Mesendoderm (in vitro differentiated cells): ENCODE measurements at places on chromosomes 11 and 22.

GRCh38 chr11:68741463-68741862, 9.9 kb downstream of the TESMIN start:
- DNase-seq = peak; percentile 65

DNA sequence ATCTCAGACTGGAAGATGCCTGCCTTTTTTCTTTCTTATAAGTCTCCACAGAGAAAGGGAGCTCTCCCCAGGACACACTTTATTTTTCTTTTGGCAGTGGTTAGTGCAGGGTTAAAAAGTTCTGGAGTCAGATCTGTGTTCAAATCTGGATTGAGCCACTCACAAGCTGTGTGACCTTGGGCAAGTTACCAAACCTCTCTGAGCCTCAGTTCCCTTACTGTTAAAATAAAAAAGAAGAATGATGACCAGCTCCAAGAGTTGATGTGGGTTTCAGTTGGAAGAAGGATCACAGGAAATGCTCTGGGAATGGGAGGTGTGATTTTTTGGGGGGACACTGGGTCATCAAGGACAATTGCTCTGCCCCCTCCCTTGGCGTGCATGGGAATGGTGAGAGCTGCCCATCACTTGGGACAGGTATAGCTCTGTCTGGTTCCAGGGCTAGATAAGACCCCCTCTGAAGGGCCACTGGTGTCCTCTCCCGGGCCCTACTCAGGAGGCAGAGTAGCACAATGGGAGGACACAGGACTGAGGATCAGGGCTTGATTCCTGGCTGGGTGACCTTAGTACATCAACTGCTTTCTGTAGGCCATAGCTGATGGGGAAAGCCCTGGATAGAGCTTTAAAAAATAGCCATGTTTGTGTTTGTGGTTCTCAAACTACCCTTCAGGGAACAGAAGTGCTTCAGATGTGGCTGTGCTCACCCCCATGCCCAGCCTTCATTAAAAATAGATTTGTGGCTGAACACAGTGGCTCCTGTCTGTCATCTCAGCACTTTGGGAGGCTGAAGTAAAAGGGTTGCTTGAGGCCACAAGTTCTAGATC, 228.3 kb downstream of the MIAT start:
- no peak for DNase-seq

- no peak for DNase-seq
Observed at GRCh38 chr11:955154-956063, 29.7 kb downstream of the AP2A2 start.

DNA sequence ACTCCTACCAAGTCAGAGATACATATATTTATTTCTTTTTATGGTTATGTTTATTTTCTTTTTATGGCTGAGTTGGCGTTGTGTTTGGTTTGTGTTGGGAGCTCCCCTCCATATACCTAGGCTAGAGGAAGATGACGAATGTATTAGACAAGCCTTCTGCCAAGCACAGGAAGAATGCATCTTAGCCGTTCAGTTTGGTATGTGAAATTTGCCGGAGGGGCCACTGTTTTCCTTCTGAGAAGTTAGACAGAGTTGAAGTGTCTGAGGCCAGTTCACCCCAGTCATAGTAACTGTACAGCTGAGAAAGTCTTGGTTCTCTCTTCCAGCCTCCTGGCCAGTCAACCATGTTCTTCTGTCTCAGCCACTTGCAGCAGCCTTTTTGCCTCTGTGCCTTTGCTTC, 29.8 kb downstream of the TEAD1 start:
- no peak for DNase-seq

DNA sequence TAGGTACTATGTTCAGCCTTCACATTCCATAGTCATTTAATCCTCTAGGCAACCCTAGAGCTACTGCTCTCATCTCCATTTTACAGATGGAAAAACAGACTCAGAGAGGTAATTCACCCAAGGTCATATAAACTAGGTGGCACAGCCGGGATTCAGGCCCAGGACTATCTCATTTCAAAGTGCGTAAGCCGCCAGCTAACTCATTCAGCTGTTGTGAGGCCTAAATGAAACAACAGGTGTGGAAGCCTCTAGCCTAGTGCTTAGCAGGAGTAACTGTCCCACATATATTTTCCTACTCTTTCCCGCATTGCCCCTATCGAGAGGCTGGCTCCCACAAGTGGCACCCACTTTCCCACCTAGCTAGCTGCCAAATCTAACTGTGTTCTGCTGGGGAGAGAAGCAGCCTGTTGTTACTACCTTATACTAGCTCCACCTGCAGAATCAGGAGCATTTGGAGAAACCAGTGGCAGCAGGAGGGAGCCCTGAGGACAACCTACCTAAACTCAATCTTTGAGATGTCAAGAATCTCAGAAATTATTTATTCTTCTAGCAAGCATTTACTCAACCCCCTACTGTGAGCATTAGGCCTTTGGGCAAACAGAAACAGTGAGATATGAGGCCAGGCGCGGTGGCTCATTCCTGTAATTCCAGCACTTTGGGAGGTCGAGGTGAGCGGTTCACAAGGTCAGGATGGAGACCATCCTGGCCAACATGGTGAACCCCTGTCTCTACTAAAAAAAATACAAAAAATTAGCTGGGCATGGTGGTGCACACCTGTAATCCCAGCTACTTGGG, 20.9 kb downstream of the PRG3 start:
- DNase-seq = peak; percentile 50

DNA sequence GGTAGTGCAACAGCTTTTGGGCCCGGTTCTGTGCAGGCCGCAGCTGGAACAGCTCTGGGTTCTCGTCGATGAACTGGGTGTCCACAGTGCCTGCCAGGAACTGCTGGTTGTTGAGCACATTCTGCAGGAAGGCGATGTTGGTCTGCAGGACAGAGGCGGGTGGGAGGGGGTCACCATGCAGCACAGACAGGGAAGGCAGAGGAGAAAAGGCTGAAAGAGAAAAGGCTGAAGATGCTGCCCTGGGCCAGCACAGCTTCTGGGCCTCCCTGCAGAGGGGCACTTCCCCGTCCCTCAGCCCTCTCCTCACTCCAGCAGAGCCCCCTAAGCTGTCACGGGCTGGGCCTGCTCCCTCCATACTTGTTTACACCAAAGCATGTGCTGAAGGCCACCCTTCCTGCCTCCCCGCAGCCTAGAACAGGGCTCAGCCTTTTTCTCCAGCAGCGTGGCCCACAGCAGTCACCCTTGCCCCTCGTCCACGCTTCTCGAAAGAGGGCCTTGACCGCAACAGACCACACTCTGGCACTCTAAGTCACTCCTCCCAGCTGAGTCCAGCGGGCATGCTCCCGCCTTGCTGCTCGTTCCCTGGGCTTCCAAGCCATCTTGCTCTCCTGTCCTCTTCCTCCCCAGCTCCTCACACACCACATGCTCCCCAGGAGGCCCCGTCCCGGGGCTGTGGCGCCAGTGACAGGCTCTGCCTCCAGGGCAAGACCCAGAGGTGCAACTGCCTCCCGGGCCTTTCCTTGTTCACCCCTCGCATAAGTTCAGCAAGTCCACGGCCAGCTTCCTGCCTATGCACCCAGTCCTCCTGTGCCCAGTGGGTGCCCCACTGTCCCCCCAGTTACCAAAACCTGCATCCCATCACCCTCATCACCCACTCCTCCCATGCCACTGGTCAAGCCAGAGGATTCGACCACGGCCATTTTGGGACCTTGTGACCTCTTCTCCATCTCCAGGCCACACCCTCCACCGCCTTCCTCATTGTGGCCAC, 3.3 kb upstream of the LRFN4 start:
- DNase-seq = no peak

DNA sequence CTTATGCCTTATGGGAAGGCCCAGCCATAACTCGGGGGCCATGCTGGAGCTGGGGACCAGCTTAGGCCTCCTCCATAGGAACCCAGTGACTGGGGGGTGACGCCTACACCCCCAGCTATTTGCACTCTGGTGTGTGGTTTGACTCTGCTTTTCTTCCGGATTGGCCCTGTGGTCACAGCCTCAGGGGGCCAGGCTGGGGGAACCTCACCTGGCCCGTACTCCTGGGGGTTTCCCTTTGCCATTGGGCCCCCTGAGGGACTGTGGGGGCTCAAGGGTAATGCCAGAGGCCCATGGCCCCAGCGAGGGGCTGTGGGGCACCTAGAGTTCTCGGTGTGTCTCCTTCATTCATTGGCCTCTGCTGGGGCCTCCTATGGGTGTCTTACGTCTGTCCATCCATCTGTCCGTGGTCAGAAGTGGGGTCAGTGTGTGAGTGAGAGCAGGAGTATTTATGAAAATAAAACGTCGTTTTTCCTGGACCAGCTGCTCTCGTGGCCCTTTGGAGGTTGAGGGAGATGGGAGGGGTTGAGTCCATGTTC, 6.3 kb upstream of the SH3BP1 start:
- DNase-seq = no peak

GRCh38 chr11:68976095-68976494, 4.7 kb downstream of the MRGPRD start:
- no peak for DNase-seq

- DNase-seq = no peak
Observed at GRCh38 chr11:27367881-27368280, 4.9 kb upstream of the CCDC34 start.

- no peak for DNase-seq
Observed at GRCh38 chr22:36317658-36318271, 64.8 kb downstream of the APOL1 start.

DNA sequence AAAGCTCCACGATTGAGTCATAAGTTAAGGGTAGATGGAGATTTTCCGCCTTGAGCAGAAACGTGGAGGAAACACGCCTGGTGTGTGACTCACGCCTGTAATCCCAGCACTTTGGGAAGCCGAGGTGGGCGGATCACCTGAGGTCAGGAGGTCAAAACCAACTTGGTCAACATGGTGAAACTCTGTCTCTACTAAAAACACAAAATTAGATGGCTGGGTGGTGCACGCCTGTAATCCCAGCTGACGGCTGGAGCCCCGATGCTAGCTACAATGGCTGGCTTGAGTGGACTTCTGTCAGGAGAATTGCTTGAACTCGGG, 17.3 kb upstream of the DGCR8 start:
- no peak for DNase-seq

DNA sequence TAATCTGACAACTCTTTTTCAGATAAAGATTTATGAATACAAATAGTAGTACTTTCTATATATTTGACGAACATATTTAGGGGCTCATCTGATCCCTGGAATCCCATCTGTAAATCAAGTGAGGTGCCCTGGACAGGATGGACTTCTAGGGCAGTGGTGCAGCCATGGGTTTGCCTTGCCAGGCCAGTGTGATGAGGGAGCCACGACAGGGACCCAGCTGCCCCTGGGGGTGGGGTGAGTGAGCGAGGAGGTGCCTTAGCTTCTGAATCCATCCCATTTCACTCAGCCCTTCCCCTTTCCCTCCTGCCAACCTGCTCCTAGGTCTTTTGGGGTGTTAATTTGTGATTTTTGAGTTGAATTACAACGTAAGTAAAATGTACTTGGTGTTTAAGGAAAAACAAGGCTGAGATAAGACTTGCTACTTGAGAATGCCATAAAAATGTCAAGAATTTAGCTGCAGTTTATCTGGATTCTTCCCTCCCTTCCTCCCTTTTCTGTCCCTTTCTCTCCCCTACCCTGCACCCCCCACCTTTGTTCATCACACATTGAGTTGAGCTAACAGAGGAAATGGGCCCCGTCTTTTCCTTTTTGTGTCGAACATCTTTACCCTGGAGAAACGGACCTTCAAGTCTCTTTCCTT, 60.8 kb downstream of the PPFIBP2 start:
- peak; percentile 79 for DNase-seq

DNA sequence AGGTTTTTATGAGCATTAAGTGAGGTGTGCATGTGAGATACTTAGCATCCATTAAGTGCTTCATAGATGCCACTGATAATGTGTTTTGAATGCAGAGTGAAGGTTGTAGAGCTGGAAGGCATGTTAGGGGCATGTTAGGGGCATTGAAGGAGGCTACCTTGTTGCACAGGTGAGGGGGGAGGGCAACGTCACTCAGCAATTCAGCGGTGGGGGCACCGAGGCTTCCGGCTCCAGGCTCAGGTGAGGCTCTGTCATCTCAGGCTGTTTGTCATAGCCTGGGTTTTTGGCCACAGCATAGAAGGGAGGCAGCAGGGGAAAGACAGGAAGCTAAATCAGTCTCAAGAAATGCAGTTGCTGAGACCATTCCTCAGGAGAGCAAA, 299.0 kb downstream of the NTM start:
- no peak for DNase-seq

DNA sequence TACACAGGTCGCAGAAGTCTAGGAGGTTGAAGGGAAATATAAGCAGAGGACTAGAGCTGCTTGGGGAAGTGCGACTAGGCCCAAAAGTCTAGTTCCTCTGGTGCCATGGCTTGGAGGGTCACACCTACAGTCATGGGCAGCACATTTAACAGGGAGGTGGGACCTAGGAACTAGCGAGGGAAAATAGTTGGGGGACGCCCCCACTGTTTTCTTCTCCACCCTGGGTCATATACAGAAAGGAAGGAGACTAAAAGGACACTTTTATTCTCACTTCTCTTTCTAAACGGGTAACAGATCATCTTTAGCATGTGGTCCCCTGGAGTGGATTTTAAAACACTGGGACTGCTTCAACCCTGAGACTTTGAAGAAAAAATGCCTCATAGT, 16.6 kb downstream of the APIP start:
- peak; percentile 37 for DNase-seq

GRCh38 chr11:18853086-18853720, 61.6 kb upstream of the PTPN5 start:
- DNase-seq = peak; percentile 80

- no peak for DNase-seq
Observed at GRCh38 chr11:99683933-99684332, 663.2 kb downstream of the CNTN5 start.

DNA sequence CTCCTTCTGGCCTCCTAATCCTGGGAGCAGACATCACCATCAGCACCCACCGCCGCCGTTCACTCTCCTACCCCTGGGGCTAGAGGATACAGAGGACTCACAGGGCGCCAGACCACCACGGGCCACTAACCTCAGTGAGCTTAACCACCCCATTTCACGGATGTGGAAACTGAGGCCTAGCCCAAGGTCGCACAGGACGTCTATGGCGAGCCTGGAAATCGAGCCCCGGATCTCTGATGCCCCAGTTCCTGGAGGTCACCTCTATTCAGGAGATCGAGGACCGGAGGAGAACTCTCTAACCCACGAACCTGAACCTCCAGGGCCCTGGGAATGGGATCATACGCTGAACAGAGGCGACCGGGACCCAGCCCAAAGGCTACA, 349 bp downstream of the TIMM10 start:
- no peak for DNase-seq

DNA sequence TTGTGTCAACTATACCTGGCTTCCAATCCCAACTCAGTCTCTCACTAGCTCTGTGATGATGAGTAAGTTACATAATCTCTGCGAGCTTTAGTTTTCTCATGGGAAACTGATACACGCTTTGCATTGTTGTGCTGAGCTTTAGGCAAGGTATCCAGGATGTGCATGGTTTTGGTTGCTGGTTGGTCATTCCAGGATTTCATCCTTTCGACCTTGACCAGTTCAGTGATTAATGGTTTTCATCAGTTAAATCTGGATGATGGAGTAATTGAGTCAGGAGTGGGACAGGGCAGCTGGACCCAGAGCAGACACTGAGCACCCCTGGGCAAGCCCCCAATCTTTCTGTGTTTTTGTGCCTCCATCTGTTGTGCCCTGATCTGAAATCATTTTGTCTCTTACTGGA, 417.3 kb upstream of the CADM1 start:
- DNase-seq = no peak

DNA sequence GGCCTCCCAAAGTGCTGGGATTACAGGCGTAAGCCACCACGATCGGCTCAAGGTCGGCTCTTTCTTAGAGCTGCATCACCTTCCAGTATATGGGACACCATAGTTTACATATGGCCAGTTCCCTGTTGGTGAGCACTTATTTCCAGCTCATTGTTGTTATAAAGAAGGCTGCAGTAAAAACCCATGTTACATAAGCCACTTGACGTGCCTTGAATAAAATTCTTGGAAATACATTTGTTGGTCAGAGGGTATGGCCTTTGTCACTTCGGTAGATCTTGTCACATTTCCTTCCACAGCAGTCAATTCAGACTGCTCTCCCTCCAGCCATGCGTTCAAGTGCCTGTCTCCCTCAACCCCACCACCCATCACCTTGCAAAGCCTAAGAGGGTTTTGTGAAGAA, 92.9 kb downstream of the PRR5L start:
- no peak for DNase-seq
